Activated T-helper 17 cell treated with anti-CD3 and anti-CD28 coated beads, Interleukin-2, amount 50 U/mL, for 72 hours (primary cell): ENCODE measurements at places on chromosomes 1 and 21. TPM values are rescaled to one million over a fixed set of nuclear protein-coding genes. Genes with fewer than 3 reads are reported as not detected.

Gene CRP
- not detected for total RNA-seq

- peak; percentile 93 for ATAC-seq
These were observed 196.8 kb upstream of the LMO4 start for GRCh38 chr1:87131809-87132283.

- ATAC-seq = peak; percentile 67
These were observed 120.5 kb downstream of the RUNX1 start for GRCh38 chr21:34928637-34929036.

- no peak for ATAC-seq
These were observed 291.8 kb upstream of the CAMK1G start for GRCh38 chr1:209291715-209292114.

Gene SPATA45
- total RNA-seq = not detected

- no peak for ATAC-seq
These were observed 26.2 kb downstream of the ITPKB start for GRCh38 chr1:226712742-226713419.

DNA sequence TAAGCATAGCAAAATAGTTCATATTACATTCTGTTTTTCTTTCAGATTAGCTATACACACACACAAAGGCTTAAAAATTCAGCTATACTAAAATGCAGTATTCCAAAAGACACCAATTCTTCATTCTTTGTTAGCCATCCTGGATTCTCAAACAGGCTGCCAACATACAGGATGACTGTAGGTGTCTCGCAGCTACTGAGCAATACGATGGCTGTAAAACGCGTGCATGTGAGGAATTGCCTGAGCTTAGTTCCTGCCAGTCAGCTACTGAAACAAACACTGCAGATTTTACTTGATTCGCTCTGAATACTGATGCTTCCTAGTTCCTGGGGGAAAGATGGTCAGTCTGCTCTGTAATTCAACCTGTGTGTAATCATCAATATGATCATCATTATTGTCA, 24.7 kb upstream of the HMGN1 start:
- ATAC-seq = no peak

Gene TNNI3K
- 1.2 TPM for total RNA-seq

DNA sequence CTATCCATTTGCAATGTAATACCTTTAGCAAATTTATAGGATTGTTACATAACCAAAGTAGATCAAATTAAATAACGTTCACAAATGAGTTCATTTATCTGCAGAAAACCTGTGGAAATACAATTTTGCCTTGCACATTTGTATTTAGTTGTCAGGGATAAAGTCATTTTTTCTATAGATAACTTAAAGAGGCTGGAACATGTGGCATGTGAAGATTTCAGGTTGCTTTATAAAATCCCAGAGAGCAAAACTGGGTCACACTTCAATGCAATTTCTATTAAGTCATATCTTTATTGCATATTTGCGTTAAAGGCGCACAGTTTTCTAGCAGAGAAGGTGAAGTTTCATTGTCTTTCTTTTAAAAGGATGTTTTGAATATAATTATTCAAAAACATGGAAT, 342.4 kb downstream of the USP25 start:
- ATAC-seq = no peak

DNA sequence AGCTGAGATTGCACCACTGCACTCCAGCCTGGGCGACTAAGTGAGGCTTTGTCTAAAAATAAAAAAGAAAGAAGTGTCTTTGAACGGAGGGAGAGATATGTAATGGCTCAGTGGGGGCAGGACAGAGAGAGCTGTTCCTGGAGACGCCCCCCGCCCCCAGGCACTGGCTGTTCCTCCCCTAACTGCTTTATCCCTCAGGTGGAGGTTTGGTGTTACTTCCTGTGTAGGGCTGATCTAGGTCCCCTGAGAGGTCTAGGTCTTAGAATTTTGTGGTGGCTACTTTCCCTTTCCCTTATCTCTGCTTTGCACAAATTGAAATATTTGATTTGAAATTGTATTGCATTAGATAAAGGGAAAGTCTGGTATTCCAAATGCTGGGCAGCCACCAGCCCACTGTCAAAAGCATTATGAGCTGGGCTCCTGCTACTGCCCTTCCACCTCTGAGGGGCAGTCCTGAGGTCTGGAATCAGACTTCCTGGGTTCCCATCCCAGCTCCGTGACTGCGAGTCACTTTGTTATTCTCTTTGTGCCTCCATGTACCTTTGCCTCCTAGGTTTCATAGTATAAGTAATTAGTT, 134.8 kb upstream of the KIF26B start:
- ATAC-seq = no peak

Gene EFNA1
- 0.48 TPM for total RNA-seq

DNA sequence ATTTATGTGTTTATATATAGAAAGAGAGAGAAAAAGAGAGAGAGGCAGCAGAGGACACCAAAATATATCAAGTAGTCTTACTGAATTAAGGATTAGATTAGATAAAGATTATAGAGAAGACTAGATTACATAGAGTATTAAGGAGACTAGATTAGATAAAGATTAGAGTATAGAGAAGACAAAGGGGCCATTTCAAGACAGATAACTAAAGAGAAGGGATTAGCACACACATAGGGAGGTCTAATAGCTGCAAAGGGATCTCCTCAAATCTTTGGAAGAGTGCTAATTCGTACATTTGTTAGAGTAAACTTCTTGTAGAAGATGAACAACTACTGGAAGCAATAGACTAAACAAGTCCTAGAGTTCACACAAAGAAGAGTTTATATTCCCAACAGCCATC, 34.2 kb downstream of the OR6Y1 start:
- ATAC-seq = no peak

DNA sequence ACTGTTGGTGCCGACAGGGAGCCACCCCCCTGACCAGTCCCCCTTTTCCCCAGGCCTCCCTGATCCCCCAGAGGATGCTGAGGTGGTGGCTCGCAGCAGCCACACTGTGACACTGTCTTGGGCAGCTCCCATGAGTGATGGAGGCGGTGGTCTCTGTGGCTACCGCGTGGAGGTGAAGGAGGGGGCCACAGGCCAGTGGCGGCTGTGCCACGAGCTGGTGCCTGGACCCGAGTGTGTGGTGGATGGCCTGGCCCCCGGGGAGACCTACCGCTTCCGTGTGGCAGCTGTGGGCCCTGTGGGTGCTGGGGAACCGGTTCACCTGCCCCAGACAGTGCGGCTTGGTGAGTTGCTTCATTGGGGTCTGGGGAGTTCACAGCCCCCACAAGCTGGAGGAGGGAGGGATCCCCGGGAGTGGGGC, 89.2 kb downstream of the TRIM11 start:
- no peak for ATAC-seq

Gene SPATA6
- total RNA-seq = 1.1 TPM

Gene TOE1
- 35.8 TPM for total RNA-seq

- no peak for ATAC-seq
These were observed 7.3 kb upstream of the NRAS start for GRCh38 chr1:114723915-114724314.

- no peak for ATAC-seq
These were observed 161.8 kb downstream of the TPR start for GRCh38 chr1:186213225-186213607.

- no peak for ATAC-seq
These were observed 48.2 kb downstream of the SLX9 start for GRCh38 chr21:44987886-44988606.

- ATAC-seq = no peak
These were observed 59.7 kb downstream of the KANK4 start for GRCh38 chr1:62259551-62259950.

- ATAC-seq = peak; percentile 57
These were observed 1.5 kb downstream of the CA6 start for GRCh38 chr1:8947127-8947691.

Gene ADGRL2
- not detected for total RNA-seq

- ATAC-seq = no peak
These were observed 358.3 kb downstream of the KIF26B start for GRCh38 chr1:245512980-245513578.

GRCh38 chr1:219398815-219399396, 214.0 kb downstream of the ZC3H11B start:
- no peak for ATAC-seq
